Dermis microvascular lymphatic vessel endothelial cell (primary cell): ENCODE measurements at places on chromosomes 4 and X. TPM values are rescaled to one million over a fixed set of nuclear protein-coding genes. Genes with fewer than 3 reads are reported as not detected.

Gene MAGEA8
- not detected in 2 replicates for total RNA-seq

Gene NLGN4X
- 0.26 and 0.38 TPM in 2 replicates for total RNA-seq

Gene PFKFB1
- 0.13 TPM in 2 replicates for total RNA-seq

Gene DRD5
- not detected in 2 replicates for total RNA-seq

Gene CXCL8
- 35.7 and 48.3 TPM in 2 replicates for total RNA-seq

Gene FAM9B
- total RNA-seq = not detected in 2 replicates

Gene XAGE5
- total RNA-seq = not detected in 2 replicates

Gene MAGEA12
- not detected in 2 replicates for total RNA-seq

Gene RHOH
- total RNA-seq = under 0.01 TPM in 1 of 2 replicates, not detected in the other

Gene GPR119
- not detected in 2 replicates for total RNA-seq

Gene CNKSR2
- total RNA-seq = not detected in 2 replicates

Gene SLC10A3
- total RNA-seq = 8.1 and 14.4 TPM in 2 replicates

Gene NUDT11
- total RNA-seq = 0.51 TPM in 2 replicates

Gene PTTG2
- not detected in 2 replicates for total RNA-seq

Gene BMP2K
- total RNA-seq = 106 and 167 TPM in 2 replicates

Gene MAGEB6
- total RNA-seq = not detected in 2 replicates

Gene LPAR4
- under 0.01 TPM in 1 of 2 replicates, not detected in the other for total RNA-seq

Gene UGT2A1
- not detected in 2 replicates for total RNA-seq

Gene CYLC1
- total RNA-seq = not detected in 2 replicates

Gene HEPH
- total RNA-seq = 4.1 and 8.3 TPM in 2 replicates

Gene PPEF2
- under 0.01 TPM in 1 of 2 replicates, not detected in the other for total RNA-seq

Gene DOK7
- total RNA-seq = under 0.01 TPM in 1 of 2 replicates, not detected in the other

Gene UBL4A
- total RNA-seq = 29.8 and 38.1 TPM in 2 replicates

Gene TMEM164
- total RNA-seq = 13.6 and 19.7 TPM in 2 replicates

Gene PHEX
- total RNA-seq = 0.63 and 0.64 TPM in 2 replicates

Gene KDR
- total RNA-seq = 174 and 278 TPM in 2 replicates

Gene TBL1X
- total RNA-seq = 5.3 and 9.4 TPM in 2 replicates

Gene SRPX
- 50.8 and 70.8 TPM in 2 replicates for total RNA-seq

Gene DMP1
- not detected in 2 replicates for total RNA-seq

Gene TBX22
- not detected in 2 replicates for total RNA-seq

Gene ACTRT1
- not detected in 2 replicates for total RNA-seq

Gene SRPX2
- 1.9 and 4.0 TPM in 2 replicates for total RNA-seq

Gene AFM
- total RNA-seq = not detected in 2 replicates

Gene FAM9C
- not detected in 2 replicates for total RNA-seq

Gene SYTL4
- total RNA-seq = 16.8 and 43.4 TPM in 2 replicates

Gene CITED1
- 0.13 TPM in 2 replicates for total RNA-seq

Gene PRRG3
- not detected in 2 replicates for total RNA-seq

Gene P2RY8
- 0.13 and 0.76 TPM in 2 replicates for total RNA-seq

Gene GABRE
- 12.1 and 36.3 TPM in 2 replicates for total RNA-seq

Gene NLRP2B
- total RNA-seq = under 0.01 TPM in 2 replicates

Gene WFS1
- total RNA-seq = 23.4 and 103 TPM in 2 replicates

Gene NOX1
- total RNA-seq = not detected in 2 replicates

Gene PLAC8
- total RNA-seq = 0.25 and 0.39 TPM in 2 replicates

Gene STATH
- total RNA-seq = not detected in 2 replicates

Gene PDGFRA
- total RNA-seq = 0.13 and 0.39 TPM in 2 replicates
